ENCODE measurements at places on chromosomes 11 and 22.

GRCh38 chr11:121630041-121630440, 177.3 kb upstream of the SORL1-AS1 start:
- DNase-seq: no peak

GRCh38 chr11:66607126-66607834, 9.2 kb upstream of the RBM14 start:
- no peak for DNase-seq

GRCh38 chr11:7418061-7418460, 67.2 kb upstream of the OLFML1 start:
- no peak for DNase-seq

DNA sequence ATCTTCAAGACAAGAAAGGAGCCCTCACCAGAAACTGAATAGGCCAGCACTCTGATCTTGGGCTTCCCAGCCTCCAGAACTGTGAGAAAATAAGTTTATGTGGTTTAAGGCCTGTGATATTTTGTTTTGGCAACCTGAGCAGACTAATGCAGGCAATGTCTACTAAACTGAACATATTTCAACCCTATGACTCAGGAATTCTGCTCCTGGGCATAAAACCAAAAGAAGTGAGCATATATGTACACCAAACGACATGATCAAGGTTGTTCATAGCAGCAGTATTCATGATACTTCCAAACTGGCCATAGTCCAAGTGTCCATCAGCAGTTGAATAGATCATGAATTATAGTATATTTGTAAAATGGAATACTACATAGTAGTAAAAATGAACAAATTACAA, 29.0 kb downstream of the CSNK2A3 start:
- DNase-seq: no peak

DNA sequence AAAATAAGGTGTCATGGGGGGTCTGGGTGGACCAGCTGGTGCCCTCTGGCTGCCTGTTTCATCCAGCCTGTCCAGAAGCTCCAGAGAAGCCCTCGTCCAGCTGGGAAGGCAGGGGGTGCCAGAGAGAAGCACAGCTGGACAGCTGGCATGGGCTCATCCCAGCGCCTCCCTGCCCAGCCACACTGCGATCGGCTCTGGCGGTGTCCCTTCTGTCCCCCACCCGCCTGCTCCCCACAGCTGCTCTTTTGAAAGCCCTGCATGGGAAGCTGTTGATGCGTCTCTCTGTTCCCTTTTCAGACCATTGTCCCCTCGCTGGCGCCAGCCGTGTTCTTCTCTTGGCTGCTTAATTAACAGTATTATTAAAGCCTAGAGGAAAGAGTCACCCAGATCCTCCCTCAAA, 86.5 kb downstream of the MN1 start:
- DNase-seq: no peak

- DNase-seq: peak; percentile 1
These were observed 84.1 kb downstream of the NXPE2 start for GRCh38 chr11:114762408-114762807.

DNA sequence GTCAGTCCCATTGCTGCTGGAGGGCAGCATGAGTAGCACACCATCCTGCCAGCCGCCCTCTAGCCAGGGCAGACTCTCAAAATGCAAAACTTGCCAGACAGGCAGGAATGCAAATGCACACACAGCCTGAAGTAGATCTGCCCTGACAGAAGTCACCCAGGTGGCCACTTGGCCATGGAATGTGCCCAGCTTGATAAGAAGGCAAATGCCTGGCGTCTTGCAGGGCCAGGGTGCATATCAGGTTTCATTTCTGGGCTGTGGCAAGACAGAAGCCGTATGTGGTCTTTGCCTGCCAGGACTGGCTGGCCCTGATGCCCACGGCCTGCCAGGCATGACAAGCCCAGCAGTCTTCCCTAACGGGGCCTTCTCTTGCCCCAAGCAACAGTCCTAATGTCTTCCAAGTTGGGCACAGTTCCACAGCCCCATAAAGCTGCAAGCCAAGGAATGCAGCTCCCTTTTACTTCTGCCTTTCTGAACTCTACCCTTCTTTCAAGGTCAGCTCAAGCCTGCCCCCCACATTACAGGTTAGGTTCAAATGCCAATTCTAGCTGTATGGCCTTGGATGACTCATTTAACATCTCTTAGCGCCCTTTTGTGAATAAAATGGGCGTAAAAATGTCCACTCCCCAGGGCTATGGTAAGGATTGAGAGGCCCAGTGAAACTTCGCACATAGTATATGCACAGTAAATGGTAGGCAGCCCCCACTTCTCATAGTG, 29.7 kb downstream of the POU2AF3 start:
- no peak for DNase-seq

GRCh38 chr11:26248661-26249060, 83.3 kb upstream of the ANO3 start:
- DNase-seq: no peak

GRCh38 chr11:126476977-126477376, 121.5 kb downstream of the ST3GAL4 start:
- DNase-seq: no peak

GRCh38 chr11:11743216-11743615, 98.6 kb upstream of the USP47 start:
- DNase-seq: no peak

DNA sequence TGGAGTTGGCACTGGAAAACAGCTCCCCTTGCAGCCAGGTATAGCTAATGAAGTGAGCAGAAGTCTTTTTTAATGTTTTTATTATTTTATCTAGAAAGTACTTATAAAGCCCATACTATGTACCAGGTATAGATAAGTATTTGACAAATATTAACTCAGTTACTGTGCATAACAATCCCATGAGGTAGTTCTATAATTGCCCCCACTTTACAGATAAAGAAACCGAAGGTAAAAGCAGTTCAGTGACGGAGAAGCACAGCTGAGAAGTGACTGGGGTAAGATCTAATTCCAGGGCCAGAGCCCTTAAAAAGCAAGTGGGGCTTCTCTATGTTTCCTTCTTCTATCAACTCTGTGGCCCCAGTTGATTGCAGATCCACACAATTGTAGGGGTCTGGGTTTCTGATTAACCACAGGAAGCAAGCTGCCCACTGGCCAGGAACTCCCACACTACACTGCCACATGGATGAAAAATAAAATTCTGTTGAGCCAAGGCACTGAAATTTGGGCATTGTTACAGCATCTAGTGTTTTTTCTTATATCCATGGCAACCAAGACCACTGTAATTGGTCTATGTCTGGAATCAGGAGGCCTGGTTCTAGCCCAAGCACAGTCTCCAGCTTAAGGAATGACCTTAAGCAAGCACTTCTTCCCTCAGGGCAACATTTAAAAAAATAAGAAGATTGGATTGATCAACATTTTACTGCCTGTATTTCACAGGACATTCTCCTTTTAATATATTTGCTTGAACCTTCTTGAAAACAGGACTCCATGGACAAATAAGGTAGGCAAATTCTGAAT, 55.3 kb upstream of the TEAD1 start:
- no peak for DNase-seq

GRCh38 chr11:92915551-92915950, 53.9 kb upstream of the MTNR1B start:
- no peak for DNase-seq

DNA sequence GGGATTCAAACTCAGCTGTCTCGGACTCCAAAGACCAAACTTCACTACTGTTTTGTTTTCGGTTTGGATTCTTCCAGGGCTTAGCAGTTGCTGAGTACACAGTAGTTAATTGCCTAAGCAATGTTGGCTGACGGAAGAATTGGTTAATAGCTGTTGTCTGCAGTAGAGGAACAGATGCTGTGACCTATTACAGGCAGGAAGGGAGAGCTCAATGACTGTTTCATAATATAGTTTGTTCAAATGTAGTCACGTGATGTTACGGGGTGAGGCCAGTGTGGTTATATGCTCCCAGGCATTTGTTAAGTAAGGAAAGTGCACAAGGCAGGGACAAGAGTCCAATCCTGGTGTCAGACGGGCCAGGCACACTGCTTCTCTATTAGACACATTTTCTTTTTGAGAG, 222.6 kb upstream of the CCDC90B start:
- no peak for DNase-seq

- DNase-seq: no peak
These were observed 29.9 kb downstream of the CREB3L1 start for GRCh38 chr11:46307369-46307768.

GRCh38 chr22:17769013-17769715, 5.1 kb downstream of the BID start:
- DNase-seq: no peak

- no peak for DNase-seq
These were observed 18.3 kb downstream of the OTUB1 start for GRCh38 chr11:64004590-64004984.

- DNase-seq: no peak
These were observed 1.0 kb downstream of the ARHGAP8 start for GRCh38 chr22:44753189-44754042.

- peak; percentile 63 for DNase-seq
These were observed 89.2 kb downstream of the PLEKHA7 start for GRCh38 chr11:16924826-16925560.

DNA sequence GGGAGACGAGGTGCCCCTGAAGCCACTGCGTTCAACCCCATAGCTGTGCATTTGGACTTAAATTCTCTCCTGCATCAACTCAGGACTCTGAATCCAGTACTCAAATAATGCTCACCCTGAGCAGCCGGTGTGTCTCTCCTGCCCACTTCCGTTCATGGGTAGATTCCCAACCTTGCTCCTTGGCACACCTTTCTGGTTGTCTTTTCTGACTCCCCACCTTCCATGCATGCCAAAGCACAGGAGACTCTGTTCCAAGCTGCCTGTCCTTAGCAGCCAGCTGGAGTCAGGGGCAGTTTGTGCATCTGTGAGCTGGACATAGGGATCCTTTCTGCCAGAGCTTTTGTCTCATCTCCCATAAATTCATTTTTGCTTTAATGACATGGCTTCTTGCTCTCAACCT, 1242.5 kb downstream of the TBC1D22A start:
- no peak for DNase-seq

GRCh38 chr11:64670975-64671374, 52.0 kb downstream of the NRXN2 start:
- DNase-seq: no peak

GRCh38 chr11:13260201-13260962, 17.2 kb upstream of the BMAL1 start:
- peak; percentile 93 for DNase-seq

All from keratinocyte (primary cell).